ENCODE measurements at places on chromosomes 3 and 15.

GRCh38 chr15:74869726-74870407, 3.3 kb downstream of the SCAMP2 start:
- no peak for DNase-seq

DNA sequence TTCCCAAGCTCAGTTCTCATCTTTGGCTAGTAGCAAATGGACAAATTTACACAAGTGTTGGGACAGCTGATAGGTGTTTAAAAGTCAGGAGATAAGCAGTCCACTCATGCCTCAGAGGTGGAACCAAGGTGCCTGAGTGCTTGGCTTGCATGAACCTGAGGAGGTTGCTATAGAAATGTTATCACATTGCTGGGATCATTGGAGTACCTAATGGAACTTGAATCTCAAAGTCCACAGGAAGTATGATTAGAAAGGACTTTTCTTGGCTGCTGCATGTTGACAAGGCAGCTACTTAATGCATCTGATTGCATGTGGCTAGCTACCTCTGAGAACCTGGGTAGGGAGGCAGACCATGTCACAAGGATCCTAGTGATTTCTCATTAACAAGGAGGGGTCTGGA, 39.5 kb upstream of the C3orf80 start:
- DNase-seq, result no peak

DNA sequence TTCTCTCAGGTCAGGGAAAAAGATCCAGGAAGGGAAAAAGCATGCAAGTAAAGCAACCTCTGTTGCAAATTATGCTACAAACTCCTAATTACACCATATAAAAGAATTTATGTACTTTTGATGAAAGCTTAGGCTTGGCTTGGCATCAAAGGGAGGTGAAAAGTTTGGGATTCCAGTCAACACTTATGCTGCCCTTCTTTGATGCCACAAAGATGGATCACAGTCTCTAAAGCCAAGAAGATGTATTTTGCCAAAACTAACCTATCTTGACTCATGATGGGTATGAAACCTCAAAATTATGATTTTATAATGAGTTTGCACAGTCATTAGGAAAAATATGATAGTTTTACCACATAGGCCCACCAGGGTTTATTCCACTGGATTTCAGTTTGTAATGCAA, 101.0 kb upstream of the CCDC80 start:
- DNase-seq, result no peak

- DNase-seq, result no peak
Observed at GRCh38 chr15:63491979-63492378, 12.4 kb upstream of the USP3 start.

GRCh38 chr3:69763458-69763857, 24.2 kb downstream of the MITF start:
- no peak for DNase-seq

GRCh38 chr3:170680593-170680992, 94.7 kb upstream of the SLC7A14 start:
- DNase-seq, result no peak

DNA sequence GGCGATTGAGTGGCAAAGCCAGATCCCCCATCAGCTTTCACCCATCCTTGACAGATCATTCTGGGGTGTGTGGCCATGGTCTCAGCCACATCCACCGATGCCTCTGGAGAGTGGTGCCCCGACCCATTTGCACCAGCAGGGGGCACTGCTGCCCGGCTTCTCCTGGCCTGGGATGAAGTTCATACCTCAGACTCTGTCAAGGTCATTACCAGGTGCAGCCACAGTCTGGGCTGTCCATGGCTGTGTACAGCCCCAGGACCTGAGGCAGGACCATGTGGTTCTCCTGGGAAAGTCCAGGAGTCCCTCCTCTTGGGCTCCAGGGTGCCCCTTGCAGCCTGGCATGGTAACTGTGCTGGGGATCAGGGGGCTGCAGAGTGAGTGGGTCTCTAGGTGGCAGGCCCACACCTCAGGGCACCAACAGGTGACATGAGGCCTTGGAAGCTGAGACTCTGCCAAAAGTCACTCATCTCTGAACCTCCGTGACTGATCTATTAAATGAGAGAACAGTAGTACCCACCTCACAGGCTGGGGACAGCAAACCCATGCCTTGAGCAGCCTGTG, 67.2 kb downstream of the CACNA2D2 start:
- DNase-seq, result no peak
